ENCODE measurements at places on chromosomes 16 and 17.

DNA sequence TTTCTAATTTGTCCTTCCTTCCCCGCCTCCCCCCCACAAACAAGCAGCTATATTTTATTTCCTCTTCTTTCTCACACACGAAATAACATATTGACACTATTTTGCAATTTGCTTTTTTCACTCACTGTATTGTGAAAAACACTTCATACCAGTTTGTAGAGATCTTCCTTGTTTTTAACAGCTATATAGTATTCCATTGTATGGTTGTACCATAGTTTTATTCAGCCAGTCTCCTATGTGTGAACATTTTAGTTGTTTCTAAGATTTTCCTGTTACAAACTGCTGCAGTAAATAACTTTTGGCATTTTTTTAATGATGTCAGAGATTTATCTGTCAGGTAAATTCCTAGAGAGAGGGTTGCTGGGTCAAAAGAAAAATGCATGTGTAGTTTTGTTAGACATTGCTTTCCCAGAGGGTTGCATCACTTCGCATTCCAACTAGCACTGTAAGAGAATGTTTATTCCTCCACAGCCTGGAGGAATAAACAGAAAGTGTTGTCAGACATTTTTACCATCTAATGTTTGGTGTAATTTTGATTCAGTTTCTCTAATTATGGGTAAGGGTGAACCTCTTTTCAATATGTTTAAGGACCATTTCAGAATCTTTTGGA is 101.2 kb downstream of the MRTFB start:
- no peak for DNase-seq

DNA sequence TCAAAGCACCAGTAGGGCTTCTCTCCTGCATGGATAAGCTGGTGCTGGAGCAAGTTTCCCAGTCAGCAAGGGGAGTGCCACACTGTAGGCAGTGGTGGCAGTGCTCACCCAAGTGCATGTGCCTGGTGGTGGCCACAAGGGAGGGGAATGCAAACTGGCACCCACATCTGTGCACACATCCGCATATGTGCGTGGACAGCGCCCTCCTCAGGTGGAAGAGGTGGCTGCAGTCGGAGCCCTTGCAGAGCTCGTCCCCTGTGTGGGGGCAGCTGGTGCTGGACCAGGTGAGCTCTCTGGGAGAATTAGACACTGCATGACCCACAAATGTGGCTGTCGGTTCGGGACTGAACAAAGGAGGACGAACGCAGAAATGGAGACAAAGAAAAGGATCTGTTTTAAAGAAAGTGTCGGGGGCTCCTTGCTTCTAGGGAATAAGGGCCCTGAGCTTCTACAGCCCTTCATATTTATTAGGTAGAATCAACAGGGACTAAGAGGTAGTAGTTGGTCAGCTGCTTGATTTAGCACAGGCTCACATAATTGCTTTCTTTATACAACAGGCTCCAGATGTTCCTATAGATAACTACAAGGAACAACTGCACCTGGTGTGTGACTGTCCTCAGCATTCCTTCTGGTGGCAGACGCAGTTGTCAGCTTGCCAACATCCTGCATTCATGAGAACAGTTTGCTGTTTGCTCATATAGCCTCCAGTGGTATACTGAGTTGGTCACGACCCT is 5.3 kb upstream of the ZNF689 start:
- peak; percentile 65 for DNase-seq

- no peak for DNase-seq
Observed at GRCh38 chr17:71821511-71821910, 299.3 kb upstream of the SOX9 start.

DNA sequence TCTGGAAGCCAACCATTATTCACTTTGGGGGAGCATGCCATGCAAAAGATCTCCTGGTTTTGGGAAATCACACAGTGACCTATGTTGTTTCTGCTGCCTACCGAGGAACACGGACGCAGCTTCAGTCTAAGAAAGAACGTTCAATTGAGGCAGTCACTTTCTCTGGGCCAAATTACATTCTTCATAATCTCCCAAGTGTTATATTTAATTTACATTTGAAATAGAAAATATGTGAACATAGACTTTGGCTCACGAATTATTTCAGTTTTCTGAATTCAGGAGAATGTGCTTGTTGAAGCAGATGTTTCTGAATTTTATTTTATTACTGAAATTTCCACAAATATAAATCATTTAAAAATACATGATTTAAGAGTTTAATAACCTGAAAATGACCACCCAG is 93.6 kb upstream of the KCNJ16 start:
- DNase-seq: no peak

DNA sequence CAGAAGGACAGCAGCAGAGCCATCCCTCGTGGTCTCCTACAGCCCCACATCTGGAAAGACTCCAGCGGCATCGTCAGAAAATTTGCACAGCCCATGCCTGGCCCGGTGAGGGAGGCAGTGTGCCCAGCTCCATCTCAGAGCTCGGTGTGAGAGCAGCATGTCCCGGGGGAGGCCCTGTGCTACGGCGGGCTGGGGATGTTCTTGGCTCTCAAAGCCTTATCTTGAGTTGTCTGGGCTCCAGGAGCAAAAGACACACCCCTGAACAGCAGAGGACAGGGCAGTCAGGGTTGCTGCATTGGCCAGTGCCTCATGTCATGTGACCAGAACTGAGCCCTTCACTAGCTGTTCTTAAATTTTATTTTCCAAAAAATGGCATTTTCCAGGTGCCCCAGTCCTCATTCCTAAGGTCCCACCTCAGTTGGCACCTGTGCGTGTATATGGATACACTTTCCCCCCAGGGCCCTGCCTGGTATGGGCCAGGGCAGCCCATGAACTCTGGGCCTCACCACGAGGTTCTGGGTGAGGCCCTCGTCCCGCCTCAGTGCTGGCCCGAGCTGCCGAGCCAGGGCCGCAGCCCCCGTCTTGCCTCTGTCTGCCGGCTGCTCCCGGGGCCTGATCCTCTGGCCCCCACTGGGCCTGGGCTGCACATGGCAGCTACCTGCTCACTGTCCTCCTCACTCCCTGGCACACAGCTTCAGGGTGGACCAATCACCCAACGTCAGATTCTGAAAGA is 3.0 kb downstream of the NUDT16L1 start:
- no peak for DNase-seq

DNA sequence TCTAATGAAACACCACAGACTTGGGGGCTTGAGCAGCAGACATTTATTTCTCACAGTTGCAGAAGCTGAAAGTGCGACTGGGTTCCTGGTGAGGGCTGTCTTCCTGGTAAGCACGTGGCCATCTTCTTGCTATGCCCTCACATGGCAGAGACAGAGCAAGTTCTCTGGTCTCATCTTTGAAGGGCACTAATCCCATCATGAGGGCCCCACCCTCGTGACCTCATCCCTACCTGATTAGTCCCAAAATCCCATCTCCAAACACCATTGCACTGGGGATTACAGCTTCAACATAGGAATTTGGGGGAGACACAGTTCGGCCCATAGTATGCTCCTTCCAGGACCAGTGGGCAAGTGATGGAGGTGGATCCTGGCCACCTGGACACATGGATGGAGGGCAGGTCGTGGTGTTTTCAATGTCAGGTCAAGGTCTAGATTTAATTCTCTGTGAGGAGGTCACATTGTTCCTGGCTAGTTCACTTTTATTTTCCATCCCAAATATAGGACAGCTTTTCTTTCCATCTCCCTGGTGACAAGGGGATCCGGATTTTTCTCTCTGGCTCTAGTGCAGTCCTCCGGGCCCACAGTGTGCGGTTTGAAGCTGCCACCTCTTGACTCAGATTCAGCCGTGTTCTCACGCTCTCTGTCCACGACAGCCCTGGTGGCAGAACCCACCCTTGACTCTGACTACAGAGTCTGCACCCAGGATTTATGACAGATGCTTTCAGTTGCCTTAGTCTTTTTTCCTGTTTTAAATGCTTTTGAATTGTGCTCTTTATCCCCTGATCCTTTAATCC is 160.5 kb upstream of the NOL11 start:
- DNase-seq: no peak

- DNase-seq: no peak
Observed at GRCh38 chr17:47994724-47995123, 23.8 kb downstream of the CDK5RAP3 start.

- DNase-seq: no peak
Observed at GRCh38 chr17:78399693-78400144, 21.3 kb downstream of the PGS1 start.

- DNase-seq: no peak
Observed at GRCh38 chr16:14061732-14062259, 9.3 kb upstream of the MRTFB start.

GRCh38 chr17:10268005-10268404 is 69.6 kb upstream of the GAS7 start:
- DNase-seq: no peak

DNA sequence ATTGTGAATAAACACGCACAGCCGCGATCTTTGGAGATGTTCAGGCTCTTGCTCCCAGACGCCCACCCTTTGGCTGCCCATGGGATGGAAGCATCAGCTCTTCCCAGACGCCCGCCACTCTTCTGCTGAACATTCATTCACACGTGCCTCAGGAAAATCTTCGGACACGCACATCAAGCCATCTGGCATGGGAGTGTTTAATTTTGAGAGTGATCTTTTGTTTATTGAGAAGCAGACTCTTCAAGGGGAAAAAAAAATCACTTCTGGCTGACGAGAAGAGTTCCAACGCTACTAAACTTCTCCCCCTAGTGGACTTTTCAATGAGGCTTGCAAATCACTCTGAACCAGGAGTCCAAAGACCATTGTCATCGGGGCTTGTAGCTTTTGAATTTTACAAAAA is 62.0 kb upstream of the NUDT7 start:
- DNase-seq: no peak

- DNase-seq: no peak
Observed at GRCh38 chr17:66313995-66314659, 11.7 kb downstream of the PRKCA start.

- DNase-seq: no peak
Observed at GRCh38 chr17:67055811-67056745, 11.7 kb downstream of the CACNG1 start.

GRCh38 chr17:76381633-76382350 is 2.6 kb upstream of the SPHK1 start:
- peak; percentile 38 for DNase-seq

- no peak for DNase-seq
Observed at GRCh38 chr16:3645504-3646347, 8.8 kb upstream of the DNASE1 start.

DNA sequence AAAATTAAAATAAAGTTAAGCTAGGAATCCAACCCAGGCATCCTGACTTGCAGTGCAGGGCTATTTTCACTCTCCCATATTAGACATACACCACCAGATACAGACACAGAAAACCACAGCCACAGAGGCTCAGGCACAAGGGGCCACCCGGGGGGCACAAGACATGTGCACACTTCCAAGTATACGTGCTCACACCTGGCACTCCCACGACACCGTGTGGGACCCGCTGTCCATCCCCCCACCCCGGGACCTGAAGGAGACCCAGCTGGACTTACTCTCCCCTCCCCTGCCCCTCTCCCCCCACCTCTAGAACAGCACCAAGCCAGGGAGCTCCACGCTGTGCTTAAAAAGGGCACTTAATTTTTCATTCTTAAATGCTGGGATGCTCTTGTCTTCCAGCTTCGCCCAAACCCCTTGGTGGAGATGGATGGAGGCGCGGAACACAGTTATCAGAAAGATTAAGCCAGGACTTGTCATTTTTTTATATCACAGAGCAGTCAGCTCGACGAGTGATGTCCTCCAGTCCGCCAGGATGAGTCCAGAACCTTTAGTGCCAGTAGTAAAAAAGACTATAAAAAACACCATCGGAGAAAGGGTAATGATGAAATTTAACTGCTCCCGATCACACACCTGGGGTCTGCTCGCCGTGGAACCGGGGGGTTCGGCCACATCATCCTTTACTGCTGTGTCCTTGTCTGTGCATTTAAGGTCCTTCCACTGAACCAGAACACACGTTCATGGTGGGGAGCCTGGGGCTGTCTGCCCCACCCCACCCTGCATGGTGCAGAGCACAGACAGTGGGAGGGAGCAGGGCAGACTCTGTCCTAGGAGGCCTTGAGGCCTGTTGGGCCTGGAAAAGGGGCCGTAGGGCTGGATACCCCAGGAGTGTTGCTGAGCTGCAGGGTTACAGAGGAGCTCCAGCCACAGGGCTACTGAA is 73.3 kb upstream of the LHX1 start:
- no peak for DNase-seq

GRCh38 chr16:66058172-66058691 is 308.3 kb upstream of the CDH5 start:
- DNase-seq: no peak

- DNase-seq: no peak
Observed at GRCh38 chr16:15498427-15499175, 64.2 kb downstream of the BMERB1 start.

DNA sequence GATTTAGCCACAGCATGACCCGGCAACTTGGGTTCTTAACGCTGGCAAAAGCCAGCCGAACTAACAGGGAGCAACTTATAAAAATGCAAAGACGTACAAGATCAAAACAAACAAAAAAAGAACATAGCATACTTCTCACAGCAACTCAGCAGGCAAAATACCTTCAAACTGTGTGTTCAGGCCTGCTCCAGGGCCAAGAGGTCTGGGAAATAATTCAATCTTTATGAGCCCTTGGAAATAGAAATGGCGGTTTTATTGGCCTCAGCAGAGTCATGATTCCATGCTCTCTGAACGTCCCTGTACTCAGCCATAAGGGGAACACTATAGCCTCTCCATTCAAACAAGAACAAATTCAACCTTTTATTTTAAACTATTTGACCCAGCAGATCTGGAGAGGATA is 101.3 kb upstream of the C17orf78 start:
- DNase-seq: no peak

- no peak for DNase-seq
Observed at GRCh38 chr16:30669903-30670824, 11.9 kb downstream of the FBRS start.

GRCh38 chr16:56970934-56971767 is 9.4 kb downstream of the CETP start:
- DNase-seq: no peak

DNA sequence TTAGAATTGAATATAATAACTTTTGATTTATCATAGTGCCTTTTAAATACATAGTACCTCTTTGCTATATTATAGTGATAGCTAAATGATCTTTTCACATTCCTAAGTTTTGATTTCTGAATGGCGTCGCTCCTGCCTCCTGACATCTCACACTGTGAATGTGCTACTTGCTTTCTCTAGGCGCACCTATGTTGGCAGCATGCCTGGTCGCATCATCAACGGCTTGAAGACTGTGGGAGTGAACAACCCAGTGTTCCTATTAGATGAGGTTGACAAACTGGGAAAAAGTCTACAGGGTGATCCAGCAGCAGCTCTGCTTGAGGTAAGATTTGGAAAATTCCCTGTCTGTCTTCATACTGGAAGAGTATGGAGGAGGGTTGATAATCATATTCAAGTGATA is 29.8 kb upstream of the ABCC11 start:
- no peak for DNase-seq

DNA sequence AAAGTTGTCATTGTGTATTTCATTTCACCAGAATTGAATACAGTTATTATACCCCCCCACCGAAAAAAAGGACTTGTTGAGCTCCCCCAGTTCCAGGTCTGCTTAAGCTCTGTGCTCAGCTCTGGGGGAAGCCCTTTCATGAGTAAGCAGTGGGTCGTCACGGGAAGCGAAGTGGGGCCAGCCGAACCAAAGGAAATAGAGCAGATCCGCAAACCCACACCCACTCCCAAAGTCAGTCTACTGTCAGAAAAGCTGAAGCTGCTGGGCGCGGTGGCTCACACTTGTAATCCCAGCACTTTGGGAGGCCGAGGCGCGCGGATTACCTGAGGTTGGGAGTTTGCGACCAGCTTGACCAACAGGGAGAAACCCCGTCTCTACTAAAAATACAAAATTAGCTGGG is 50.1 kb downstream of the PECAM1 start:
- DNase-seq: no peak

- DNase-seq: no peak
Observed at GRCh38 chr17:61248399-61248798, 151.2 kb upstream of the TBX2 start.
